ENCODE measurements at places on chromosomes 1 and 21.

- DNase-seq, result no peak
Observed at GRCh38 chr21:45390121-45390751, 14.7 kb upstream of the COL18A1 start.

DNA sequence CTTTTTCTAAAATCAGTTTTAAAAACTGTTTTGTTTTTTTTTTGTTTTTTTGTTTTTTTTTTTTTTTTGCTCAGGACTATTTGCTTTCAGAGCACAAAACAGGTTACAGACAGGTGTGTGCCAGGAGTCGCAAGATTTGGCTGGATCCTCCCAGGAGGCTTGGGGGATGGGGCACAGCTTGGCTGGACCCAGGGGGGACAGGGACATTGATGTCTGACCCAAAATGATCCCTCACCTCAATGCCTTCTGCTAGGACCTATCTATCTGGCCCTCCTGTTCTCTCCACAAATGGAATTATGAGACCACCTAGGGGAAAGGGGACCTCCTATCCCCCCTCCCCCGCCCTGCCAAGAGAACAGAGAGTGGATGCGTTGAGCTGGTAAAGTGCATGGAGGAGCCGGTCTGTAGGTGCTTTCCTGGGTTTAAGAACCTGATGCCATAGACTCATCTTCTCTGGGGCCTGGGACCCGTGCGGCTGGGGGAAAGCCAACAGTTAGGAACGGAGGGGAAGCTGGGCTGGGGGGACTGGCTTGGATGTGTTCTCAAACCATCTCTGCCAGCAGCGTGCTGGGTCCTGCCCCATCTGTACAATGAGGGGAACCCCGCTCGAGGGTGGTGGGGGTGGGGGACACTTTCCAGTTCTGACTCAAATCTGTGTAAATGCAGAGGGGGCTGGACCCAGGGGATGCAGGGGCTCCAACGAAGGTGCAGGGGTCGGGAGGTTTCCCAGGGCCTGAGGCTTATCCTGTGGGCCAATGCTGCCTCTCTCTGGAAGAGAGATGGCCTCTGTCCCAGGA, 28.9 kb downstream of the RUNX3 start:
- DNase-seq, result peak; percentile 14

- no peak for DNase-seq
Observed at GRCh38 chr1:68196676-68197075, 35.6 kb downstream of the WLS start.

DNA sequence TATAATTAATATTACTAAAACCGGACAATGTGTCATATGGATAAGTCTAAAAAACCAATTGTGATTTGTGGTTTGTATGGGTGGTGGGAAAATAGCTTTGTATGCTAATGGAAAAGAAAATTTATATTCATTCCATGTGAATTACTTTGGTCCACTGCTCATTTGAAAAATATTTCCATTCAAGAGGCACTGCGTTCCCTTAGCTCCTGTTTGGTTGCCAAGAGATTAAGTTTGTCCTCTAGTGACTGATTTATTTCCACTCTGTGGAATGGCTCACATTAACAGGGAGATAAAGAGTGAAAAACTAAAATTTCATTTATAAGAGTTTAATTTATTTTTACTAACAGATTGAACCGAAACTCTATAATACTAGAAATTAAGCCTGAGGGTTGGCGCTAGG, 744.1 kb upstream of the CHRM3 start:
- no peak for DNase-seq

DNA sequence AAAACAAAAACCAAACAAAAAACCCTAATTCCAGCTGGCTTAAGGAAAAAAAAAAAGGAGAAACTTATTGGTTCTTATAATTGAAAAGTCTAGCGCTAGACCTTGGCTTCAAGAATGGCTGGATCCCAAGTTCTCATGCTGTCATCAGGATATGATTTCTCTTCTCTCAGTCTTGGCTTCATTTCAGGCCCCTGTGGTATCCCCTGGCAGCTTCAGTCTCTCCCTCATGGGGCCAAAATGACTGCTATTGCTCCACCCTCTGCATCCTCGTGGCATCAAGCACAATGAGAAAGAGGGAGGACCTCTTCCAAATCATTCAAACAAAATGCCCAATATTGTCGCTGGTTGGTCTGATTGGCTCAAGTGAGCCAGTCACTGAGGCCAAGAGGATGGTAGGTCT, 80.7 kb downstream of the GIPC2 start:
- DNase-seq, result no peak

DNA sequence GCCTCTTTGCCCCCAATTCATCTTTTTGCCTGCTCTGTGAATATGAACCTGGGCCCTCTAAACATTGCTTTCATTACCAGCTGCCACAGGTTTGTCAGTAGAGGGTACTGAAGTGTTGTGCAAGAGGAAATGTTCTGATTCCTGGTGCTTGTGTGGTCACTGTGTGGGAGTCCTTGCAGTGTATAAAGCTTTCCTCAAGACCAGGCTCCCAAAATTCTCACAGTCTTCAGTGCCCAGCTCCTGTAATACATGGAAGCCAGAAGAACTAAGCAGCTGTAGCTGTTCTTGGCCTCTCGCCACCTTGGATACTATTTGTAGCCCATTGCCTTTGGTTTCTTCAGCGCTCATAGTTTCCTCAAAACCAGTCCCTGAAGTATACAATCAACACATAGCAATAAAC, 1046.2 kb downstream of the BRINP3 start:
- no peak for DNase-seq

GRCh38 chr1:248810000-248810726, 15.6 kb downstream of the SH3BP5L start:
- no peak for DNase-seq

All from omental fat pad (tissue), 4 donors.